ENCODE measurements at places on chromosomes 12 and 14.

DNA sequence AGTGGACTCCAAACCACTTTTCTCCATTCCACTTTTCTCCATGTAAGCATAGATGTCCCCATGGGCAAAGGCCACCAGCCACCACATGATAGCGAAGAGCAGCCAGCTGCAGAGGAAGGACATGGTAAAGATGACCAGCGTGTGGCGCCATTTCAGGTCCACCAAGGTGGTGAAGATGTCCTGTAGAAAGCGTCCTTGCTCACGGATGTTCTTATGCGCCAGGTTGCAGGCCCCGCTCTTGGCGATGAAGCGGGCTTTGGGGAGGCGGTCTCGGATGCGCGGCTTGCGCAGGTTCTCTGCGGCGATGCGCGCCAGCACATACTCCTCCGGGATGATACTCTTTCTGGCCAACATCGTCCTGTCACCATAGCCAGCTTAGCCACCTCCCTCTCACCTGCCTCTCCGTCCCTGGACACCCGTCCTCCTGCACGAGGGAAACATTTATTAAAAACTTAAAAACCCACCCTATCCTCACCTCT lies 1.2 kb downstream of the KCNJ8 start:
- DNase-seq, result peak; percentile 4

- DNase-seq, result no peak
Observed at GRCh38 chr12:115245020-115245419, 561.0 kb upstream of the TBX3 start.

GRCh38 chr14:91293281-91293680 lies 48.8 kb upstream of the GPR68 start:
- no peak for DNase-seq

GRCh38 chr12:82527165-82527780 lies 159.4 kb upstream of the TMTC2 start:
- DNase-seq, result peak; percentile 15

DNA sequence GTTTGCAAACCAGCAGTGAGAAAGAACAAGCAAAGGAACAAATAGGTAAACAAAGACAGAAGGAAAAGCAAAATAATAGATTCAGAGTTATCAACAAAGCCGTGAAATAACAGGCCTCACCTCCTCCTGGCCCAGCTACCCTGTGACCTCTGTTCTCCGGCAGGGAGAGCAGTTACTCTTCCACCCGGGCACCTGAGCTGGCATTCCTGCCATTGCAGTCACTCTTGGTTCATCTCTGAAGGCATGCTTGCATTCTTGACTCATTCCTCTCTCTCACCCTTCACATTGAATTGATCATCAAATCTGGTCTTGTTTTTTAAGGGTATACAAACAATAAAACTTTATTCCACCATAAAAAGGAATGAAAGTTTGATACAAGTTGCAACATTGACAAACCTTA lies 95.1 kb downstream of the TTC8 start:
- no peak for DNase-seq

- no peak for DNase-seq
Observed at GRCh38 chr12:716506-716905, 35.9 kb upstream of the WNK1 start.

DNA sequence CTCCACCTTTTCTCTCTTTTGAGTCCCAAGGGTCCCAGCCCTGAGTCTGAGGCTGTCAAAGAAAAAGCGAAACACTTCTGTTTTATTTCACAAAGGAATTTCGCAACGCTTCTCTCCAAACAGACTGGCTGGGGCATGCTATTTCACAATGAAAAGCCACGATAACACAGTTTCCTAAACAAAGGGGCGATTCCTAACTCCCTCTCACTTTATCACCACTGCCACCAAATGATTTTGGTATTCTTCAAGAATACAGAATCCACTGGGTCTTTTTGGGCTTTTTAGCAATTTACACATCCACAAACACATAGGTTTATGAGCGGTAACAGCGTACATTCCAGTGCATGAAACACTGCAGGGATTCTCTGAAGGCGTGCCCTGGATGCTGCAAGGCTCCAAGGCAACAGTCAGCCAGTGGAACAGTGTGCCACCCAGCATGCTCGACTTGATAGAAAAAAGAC lies 161.2 kb downstream of the DAD1 start:
- DNase-seq, result no peak

DNA sequence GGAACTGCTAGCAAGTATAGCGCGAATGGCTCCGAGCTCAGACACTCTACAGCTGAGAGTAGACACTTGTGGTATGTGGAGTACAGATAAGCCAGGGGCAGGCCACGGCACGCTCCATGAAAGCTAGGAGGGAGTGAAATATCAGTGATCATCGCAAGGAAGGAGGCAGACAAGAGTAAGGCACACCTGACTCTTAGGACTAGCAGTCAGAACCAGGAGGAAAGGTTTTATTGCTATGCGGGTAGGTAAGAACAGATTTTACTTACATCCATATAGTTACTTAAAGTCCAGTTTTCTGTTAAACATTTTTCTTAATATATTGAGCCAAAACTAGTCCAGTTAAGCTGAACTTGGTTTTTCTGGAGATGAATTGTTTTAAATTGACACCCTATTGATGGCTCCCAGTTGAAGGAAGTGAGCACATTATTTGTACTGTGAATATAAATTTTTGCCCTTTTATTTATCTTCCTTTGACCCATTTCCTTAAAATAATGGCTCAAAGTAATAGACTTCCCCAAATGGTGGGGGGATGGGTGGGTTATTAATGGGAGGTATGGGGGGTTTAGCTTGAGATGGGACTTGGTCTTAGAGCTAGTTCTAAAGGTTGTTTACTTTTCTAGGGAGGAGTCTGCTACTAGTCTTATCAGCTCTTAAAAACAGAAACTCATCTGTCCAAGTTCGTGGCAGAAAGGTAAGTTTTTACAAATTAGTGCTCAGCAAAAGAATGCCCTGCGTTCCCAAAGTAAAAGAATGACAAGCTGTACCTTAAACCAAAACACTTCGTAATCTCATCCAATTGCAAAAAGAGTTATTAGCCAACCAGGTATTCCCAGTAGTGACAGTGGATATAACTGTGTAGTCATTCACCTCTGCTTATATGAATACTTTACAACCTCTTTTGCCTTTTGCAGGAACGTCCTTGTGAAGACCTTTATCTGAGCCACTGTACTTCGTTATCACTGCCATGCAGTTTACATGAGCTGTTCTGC lies 5.8 kb downstream of the HNRNPA1 start:
- no peak for DNase-seq

GRCh38 chr14:59870277-59871165 lies at the start of gene RTN1:
TSS of gene RTN1 (minus strand) at chr14:59870776. CDS start at chr14:59870630, 146 bp downstream.
- peak; percentile 9 for DNase-seq

DNA sequence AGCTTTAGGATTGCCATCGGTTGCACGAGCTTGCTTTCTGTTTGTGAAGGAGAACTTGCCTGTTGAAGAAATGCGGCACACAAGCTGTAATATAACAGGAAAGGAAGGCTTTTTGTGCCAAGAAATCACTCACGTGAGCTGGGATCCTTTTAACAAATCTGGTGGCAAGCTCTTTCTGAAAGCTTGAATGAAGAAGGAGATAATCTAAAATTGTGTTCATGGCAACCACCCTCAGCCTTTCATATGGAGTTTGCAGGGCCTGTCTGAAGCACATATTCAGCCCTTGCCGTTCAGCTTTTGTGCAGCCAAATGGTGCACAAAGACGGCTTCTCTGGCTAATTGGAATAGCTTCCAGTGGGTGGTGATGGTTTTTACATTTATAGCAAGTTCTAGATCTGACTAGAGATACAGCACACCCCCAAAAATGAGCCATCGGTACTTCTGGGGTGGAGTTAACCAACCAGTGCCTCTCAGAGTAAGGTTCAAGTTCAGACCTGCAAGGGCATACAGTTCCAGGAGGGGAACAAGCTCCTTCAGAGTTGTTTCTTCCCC lies 107.4 kb downstream of the AEBP2 start:
- no peak for DNase-seq

DNA sequence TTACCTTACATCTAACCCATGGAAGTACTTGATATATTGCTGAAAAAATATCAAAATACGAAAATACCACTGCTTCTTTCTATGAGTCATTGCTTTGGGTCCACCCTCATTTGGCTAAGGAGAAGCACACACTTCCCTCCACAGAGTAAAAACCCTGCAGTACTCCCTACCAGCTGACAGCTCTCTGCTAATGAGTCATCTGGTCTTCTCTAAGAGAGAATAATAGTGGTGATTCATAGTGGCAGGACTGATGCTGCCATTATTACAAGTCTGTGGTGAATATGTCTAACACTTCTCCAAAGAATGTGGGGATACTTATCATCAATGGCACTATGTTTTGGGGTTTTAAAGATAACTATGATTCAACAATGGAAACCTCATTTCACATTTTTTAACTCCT lies 90.7 kb downstream of the PPFIA2 start:
- no peak for DNase-seq

DNA sequence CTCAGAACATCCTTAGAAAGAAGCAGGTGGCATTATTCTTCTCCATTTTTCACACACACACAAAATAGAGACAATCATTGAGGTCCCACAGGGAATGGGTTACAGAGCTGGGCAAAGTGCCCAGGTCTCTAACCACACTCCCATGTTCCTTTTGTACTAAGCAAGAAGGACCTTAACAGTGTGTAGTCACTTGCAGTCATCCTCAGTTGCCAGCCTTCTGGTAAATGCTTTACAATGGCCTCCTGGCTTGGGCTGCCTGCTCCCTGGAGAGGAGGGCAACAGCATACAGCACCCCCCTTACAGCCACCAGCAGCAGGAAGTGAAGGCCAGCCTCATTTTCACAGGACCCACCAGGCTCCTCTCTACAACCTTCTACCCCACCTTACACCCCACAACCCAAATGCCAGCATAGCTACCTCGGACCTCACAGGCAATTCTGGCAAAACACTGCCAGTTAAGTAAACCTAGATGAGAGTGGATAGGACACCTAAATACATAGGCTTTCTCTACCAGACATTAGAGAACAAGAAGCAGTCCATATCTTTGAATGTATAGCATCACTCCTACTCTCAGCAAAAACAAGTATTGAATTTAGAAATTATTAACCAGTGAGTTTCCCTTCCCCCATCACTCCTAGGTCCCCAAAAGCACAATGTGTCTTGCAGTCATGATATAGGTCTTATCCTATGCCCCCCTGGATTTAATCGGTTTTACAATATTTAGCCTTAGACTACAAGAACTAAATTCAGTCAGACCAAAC lies 88.1 kb downstream of the PPP2R5E start:
- no peak for DNase-seq

DNA sequence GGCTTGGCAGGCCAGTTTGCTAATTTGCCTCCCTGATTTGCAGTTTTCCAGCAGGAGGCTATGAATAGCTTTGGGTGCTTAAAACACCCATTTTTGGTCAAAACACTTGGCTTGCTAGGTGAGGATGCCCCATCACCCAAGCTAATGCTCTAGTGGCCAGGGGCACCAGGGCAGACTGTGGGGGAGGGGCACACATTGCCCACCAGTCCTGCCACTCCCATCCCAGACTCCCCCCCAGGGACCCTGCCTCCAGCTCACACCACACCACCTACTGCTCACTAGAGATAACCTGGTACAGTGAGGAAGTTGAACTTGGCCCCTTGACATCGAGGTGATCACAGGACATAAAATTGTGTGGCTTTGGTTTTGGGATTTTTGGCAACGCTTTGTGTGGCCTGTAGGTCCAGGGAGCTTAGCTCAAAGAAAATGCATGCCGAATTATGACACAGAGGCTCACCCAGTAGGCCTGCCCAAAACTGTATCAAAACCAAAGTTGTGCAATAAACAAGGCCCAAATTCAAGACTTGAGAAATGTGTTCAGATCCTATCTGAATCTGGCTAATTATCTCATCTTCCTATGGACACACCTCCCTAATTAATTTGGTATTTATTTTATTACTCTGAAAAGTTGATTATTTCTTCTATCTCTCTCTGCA lies 4.3 kb downstream of the NUAK1 start:
- no peak for DNase-seq

DNA sequence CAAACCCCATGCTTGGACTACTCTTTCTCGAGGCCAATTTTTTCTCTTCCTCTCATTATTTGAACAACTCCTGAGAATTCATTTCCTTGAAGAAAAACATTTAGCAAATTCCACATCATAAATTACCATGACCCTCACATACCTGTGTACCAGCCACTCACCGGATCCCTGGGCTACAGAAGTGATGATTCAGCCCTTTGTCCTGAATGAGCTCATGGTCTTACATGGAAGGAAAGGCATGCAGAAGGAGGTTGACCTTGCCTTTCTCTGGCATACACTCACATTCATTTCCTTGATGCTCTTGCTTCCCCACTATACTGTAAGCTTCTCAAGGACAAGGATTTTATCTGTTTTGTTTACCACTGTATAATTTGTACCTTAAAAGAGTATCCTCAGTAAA lies 191.5 kb downstream of the SLC5A8 start:
- DNase-seq, result no peak

DNA sequence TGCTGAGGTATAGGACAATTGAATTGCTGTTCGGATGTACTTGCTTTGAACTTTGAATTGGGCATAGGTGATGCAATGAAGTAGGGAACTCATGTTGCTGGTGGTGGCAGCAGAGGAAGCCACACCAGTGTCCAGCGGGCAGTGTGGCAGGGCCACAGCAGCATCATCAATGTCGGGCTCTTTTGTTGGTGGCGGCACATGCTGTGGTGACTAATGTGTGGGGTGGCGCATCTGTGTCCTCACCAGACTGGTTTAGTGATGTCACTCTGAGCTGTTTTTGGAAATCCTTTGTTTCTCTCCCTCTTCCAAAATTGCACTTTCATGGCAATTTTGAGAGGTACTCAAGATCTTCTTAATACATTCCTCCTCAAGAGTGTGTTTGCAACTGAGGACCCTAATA lies 187.6 kb downstream of the ETNK1 start:
- no peak for DNase-seq

DNA sequence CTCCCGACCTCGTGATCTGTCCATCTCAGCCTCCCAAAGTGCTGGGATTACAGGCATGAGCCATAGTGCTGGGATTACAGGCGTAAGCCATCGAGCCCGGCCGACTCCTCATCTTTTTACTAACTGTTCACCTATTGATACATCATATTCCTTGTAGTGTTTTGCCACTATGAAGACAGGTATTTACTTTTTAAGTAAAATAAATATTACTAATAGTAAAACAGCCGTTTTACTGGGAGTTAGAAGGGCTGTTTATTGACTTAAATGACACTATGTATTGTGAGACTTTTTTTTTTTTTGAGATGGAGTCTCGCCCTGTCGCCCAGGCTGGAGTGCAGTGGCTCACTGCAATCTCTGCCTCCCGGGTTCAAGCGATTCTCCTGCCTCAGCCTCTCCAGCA lies 51.5 kb downstream of the DIP2B start:
- no peak for DNase-seq

GRCh38 chr12:56080556-56081138 lies 682 bp downstream of the ERBB3 start:
- no peak for DNase-seq

- peak; percentile 52 for DNase-seq
Observed at GRCh38 chr12:131830335-131830913, 2.2 kb downstream of the MMP17 start.

- DNase-seq, result peak; percentile 13
Observed at GRCh38 chr14:99441918-99442317, 38.7 kb downstream of the SETD3 start.
